ENCODE measurements at places on chromosomes 5 and 9.

- DNase-seq: no peak
These were observed 163.3 kb upstream of the TUT7 start for GRCh38 chr9:86517475-86517874.

DNA sequence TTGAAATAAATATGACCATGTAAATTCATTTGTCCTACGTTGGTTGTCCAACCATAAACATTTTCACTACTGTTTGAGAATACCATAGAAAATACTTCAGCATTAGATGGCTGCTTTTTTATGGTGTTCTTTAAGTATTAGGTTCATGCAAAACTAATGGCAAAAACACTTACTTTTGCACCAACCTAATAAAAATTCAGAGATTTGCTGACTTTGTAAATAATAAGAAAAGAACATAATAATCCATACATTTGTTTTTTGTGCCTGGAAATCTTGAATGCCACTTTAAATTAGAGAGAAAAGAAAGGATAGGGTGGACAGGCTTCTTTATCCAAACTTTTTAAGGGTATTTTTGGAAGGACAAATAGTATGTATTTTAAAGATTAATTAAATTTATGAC is 719.7 kb upstream of the TYRP1 start:
- no peak for DNase-seq

DNA sequence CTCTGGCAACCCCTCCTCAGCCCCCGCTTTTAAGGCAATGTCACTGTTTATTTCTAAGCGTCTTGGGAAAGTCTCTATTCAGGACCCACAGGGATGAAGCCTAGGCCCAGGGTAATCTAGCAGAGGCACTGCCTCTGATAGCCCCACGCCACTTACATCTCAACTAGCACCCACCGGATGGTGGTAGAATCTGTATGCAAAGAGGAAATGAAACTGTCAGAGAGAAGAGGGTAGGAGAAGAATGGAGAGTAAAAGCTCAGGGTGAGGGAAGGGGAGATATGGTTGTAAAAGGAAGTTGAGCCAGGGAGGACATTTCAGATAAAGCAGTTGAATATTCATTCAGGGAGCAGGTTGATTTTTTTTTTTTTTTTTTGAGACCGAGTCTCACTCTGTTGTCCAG is 3.0 kb downstream of the FRRS1L start:
- no peak for DNase-seq

DNA sequence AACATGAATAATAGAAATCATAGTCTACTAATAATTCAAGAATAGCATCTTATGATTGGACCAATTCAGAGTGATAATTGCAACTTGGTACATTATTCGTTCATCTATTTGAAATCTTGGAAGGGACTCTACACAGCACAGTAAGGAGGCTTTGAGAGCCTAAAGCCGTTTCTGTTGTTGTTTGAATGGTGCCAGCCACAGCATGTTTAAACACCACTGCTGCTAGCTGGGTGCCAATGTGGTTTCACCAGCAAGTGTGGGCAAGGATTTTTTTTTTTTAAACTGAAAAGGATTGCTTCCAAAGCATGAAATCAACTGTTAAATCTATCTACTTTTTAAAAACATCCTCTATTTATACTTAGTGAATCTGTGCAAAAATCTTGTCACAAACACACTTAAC is 253.9 kb upstream of the MAP3K1 start:
- no peak for DNase-seq

DNA sequence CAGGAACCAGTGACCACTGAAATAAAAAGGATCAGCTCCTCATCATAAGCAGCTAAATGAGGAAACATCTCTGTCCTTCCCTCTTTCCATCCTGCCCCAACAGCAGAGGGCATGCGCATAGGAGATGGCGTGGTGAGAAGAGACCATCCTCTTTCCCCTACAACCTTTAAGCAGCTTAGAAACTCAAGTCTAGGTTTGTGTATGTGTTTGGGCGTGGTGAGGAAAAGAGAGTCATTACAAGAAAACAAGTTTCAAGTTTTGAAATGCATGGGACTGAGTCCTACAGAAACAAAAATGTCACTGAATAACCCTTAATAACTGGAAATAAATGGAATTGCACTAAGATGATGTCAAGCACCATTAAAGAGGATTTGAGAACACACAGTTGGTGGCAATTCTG is 96.4 kb upstream of the IL12B start:
- no peak for DNase-seq

- no peak for DNase-seq
These were observed 202.0 kb downstream of the ADAMTSL1 start for GRCh38 chr9:18675973-18676372.

GRCh38 chr5:150120617-150121447 is 34.5 kb upstream of the CSF1R start:
- no peak for DNase-seq

- no peak for DNase-seq
These were observed 29.9 kb downstream of the RUSC2 start for GRCh38 chr9:35519692-35520363.

DNA sequence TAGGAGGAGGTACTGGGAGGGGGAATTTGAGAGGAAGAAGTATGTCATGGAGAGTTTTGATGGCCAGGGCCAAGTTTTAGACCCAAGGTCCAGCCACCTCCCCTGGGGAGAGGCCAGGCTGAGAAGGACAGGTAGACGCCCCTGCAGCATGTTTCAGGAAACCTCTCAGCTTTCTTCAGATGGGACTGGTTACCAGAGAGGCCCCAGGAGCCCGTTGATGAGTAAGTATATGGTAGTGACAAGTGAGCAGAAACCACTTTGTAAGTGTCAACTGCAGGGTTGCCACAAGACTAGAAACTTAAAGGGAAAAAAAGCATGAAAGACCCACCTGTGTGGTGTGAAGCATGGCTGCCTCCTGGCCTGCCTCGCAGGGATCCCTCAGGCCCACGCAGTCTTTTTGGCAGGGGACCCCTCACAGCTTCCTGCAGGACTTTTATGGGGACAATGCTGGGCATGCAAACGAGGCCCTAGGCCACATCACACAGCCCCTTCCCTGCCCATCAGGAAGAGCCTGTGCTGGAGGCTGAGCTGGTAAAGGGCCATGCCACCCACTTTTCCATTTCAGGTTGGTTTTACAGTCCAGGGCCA is 255.9 kb downstream of the FSTL4 start:
- DNase-seq: no peak

- DNase-seq: no peak
These were observed 51.6 kb upstream of the TAS2R1 start for GRCh38 chr5:9681706-9682105.

DNA sequence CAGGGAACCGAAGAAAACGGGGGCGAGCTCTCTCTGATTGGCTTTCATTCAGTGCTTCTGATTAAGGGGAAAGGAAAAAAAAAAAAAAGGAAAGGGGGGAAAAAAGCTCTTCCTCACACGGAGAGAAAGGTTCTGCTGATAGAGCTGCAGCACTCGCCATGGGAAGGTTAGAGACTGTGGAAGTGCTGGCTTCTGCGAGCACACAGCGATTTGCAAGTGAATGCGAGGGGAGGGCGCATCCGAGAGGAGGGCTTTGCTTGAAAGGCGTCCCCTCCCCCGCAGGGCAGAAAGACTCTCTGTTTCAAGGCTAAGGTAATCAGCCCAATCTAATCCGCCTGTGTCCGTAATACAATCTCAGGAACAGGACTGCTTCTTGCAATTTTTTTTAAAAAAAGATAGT is at the start of gene CDH10:
TSS of gene CDH10 (minus strand) at position 218 of the 400 bp plus-strand sequence. CDS start 51,488 bp downstream, outside the sequence.
- no peak for DNase-seq

DNA sequence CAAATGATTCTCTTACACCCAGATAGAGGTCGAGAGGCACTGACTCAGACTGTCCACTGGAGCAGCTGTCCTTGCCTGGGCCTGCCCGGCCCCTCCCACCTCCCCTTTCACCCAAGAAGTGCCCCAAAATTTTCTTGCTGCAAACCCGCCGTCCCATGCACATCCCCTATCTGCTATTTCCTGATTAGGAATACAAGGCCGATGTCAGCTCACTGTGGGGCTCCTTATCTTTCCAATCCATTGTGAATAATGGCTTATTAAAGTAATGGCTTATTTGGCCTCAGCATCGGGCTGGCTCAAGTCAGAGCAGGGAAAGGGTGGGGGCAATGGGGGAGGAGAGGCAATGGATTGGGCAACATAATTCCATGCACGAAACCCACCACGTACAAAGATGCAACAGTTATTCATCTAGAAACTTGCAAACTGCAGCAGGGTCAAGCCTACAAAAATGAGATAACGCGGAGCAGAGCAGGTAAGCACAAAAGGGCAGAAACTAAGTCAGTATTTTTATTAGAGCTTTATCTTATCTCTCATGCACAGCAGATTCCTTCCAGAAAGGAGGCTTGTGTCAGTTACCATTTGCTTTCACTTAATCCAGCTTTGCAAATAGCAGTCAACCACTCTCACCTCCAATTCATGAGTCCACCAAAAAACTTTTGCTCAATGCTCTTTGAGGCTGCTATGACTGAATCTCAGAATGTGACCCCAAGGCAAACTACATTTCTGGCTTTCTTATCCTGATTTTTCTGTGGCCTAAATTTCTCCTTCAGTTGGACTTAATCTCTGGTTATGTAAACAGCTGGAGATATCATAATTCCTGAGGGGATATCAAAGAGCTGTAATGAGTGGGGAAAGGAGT is 138.2 kb upstream of the OSMR start:
- DNase-seq: no peak

GRCh38 chr9:133255371-133256135 is 19.4 kb downstream of the ABO start:
- no peak for DNase-seq

- no peak for DNase-seq
These were observed 18.6 kb upstream of the SMIM15 start for GRCh38 chr5:61180886-61181285.

DNA sequence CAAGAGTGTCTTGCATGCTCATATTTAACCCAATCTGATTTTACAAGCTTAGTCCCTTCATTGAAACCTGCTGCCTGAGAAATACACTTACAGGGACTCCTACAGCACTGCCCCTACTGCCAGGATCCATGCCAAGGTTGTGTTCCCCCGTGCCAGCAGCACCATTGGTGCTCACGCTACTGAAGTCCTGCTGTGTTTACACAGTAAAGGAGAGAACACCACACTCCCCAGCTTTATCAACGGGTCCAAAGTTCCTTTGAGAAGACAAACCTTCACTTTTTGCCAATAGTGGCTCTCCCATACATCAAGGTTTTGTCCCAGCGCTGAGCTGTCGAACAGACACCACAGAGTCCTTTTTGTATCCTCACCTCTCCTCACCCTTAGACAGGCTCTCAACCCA is 155.1 kb upstream of the WWC1 start:
- DNase-seq: no peak

- no peak for DNase-seq
These were observed 169.2 kb downstream of the CACNA1B start for GRCh38 chr9:138046641-138047301.

GRCh38 chr5:80198399-80198798 is 57.4 kb downstream of the SERINC5 start:
- DNase-seq: no peak

GRCh38 chr5:15026011-15026893 is 154.7 kb upstream of the ANKH start:
- no peak for DNase-seq

DNA sequence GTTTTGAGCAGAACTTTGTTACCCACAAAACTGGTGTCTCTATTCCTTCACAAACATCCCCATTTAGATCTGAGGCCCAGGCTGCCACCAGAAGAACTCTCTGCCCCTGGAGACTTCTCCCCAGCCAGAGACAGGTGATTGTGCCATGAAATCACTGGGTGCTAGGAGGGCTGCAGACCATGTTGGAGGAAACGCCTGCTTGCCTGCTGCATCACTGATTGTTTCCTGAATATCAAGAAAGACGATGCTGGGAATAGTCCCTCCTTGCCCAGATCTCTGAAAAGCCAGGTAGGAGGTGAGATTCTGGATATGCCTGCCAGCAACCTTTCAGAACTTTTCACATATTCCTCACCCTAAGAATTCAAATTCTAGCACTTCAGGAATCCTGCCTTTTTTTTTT is 8.1 kb downstream of the ZNF366 start:
- no peak for DNase-seq

- DNase-seq: no peak
These were observed 32.3 kb upstream of the EQTN start for GRCh38 chr9:27329291-27329690.

- DNase-seq: no peak
These were observed 8.8 kb upstream of the ASB6 start for GRCh38 chr9:129650680-129651235.

DNA sequence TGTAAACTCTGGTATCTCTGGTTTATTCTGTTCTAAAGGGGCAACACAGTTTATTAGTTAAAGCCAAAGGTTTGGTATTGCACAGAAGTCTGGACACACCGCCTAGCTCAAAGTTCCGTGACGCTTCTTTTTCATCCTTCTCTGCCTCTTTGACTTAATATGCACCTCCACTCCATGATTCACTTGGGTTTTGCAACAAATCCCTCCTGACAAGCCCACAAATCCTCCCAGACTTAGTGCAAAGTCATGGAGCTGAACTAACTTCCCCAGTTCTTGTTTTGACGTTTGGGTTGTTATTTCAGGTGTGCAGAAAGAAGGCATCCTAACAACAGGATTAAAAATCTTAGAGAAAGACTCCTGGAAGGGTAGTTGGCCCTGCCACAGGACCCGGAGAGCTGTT is 441.6 kb upstream of the DMAC1 start:
- DNase-seq: no peak

- no peak for DNase-seq
These were observed 105.6 kb downstream of the NR6A1 start for GRCh38 chr9:124665391-124666058.

GRCh38 chr5:74624931-74625505 is 15.5 kb downstream of the ENC1 start:
- no peak for DNase-seq

DNA sequence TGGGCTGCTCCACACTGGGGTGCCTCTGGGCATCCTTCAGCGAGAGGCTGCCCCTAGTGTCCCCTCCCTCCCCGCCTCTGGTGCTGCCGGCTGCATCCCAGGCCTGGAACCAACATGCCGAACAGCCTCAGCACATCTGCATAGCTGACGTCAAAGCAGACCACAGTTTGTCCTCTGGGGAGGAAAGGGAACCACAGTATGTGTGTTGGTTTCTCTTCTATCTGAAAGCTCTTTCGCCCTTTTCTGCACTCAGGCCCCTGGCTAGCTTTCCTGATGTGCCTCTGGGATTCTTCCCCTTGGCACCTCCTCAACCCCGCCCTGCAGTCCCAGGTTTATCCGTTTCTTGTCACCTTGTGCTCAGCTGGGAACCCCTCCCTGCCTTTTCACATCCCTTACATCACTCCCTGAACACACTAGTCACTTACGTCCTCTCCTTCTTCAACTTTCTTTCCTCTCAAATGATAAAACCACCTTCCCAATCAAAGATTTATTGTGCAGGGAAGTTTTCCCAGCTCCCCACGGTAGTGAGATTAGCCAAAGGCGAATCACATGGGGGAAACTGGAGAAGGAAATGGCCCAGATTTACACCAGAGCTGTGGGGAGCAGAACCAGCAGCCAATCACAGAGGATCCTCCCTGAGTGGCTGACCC is 35.5 kb upstream of the B4GALT1 start:
- no peak for DNase-seq

- DNase-seq: no peak
These were observed 12.2 kb upstream of the MIER3 start for GRCh38 chr5:56964173-56964572.

- no peak for DNase-seq
These were observed 13.3 kb downstream of the SURF6 start for GRCh38 chr9:133322701-133323100.

- DNase-seq: no peak
These were observed 16.1 kb downstream of the AHRR start for GRCh38 chr5:337563-338130.

- no peak for DNase-seq
These were observed 1154.8 kb upstream of the CDH18 start for GRCh38 chr5:21142791-21143190.
